ENCODE measurements at places on chromosomes 12 and 14.

DNA sequence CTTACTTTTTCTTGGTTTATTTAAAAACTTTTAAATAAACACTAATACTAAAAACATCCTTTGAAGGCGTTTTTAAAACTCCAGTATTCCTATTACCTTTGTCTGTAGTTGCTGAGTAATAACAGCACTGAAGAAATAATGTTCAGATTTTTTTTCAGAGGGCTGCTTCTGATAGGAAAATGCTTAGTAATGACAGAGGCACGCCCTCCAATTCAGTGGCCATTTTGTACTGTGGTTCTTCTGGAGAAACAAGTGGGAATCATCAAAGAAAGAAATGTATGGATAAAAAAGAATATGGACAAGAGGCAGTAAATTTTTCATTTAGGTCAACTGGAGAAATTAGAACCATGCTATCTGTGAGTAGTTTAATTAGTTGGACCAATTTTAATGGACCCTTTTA is 13.6 kb downstream of the VEZT start:
- DNase-seq = no peak

DNA sequence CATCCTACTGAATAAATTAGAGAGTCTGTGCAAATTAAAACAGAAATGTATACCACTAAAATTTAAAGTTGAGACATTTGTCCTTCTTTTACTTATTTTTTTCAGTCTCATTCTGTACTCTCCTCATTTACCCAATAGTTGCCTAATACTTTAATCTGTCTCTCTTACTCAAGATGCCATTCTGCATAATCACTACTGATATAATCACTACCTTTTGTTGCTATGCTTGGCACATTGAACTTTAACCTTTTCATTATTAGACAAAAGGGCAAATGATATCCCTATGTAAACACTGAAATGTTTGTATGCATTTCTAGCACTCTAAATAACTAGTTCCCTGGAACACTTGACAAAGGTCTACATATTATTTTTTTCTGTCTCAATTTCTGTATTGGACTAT is 1108.3 kb upstream of the FLRT2 start:
- DNase-seq = no peak

- DNase-seq = no peak
Observed at GRCh38 chr12:8562310-8562709, 21.6 kb upstream of the CLEC4E start.

GRCh38 chr14:71621980-71622605 is 310.1 kb upstream of the RGS6 start:
- no peak for DNase-seq

DNA sequence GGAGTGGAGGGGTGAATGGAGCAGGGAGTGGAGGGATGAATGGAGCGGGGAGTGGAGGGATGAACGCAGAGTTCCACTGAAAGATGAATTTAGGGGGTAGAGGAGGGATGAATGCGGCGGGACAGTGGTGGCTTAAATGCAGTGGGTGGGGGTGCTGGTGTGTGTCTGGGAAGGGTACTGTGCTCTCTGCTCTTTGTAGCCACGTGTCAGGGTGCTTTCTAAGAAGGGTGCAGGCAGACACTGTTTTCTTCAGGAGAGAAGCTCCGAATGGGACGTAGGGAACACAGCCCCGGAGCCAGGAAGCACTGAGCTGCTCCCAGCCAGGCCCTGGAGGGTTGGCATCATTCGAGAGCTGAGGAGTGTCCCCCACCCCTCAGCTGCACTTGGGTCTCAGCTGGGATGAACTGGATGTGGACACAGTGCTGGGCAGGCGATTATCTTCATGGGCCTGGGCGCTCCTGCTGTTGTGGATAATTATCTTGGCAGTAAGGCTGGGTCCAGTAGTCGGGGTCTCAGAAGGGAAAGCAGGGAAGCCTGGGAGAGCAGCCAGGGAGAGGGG is 9.5 kb upstream of the CEP170B start:
- DNase-seq = no peak

DNA sequence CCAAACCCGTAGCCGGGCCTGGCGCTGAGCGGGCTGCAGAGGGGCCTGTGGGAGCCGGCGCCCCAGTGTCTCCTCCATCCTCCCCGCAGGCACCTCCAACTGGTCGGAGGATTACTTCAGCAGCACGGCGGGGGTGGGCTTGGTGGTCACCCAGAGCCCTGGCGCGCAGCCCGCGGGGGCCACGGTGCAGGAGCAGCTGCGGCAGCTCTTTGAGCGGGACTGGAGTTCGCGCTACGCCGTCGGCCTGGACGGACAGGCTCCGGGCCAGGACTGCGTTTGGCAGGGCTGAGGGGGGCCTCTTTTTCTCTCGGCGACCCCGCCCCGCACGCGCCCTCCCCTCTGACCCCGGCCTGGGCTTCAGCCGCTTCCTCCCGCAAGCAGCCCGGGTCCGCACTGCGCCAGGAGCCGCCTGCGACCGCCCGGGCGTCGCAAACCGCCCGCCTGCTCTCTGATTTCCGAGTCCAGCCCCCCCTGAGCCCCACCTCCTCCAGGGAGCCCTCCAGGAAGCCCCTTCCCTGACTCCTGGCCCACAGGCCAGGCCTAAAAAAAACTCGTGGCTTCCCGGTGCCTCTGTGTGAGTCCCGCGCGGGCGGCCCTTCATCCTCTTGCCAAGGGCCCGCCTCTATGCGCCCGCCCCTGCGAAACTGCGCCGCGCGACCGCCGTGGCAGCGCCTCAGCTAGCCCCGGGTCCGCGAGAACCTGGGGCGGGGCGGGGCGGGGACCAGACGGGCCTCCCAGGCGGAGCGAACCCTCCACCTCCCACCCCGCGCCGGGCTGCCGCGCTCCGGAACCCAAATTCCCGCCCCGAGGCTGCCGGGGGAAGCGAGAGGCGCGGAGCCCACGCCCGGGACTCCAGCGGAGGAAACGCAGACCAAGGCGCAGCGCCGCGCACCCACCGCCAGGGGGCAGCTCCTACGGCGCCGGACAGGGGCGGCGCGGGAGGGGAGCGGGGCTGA is 8.3 kb downstream of the PLD4 start:
- no peak for DNase-seq

DNA sequence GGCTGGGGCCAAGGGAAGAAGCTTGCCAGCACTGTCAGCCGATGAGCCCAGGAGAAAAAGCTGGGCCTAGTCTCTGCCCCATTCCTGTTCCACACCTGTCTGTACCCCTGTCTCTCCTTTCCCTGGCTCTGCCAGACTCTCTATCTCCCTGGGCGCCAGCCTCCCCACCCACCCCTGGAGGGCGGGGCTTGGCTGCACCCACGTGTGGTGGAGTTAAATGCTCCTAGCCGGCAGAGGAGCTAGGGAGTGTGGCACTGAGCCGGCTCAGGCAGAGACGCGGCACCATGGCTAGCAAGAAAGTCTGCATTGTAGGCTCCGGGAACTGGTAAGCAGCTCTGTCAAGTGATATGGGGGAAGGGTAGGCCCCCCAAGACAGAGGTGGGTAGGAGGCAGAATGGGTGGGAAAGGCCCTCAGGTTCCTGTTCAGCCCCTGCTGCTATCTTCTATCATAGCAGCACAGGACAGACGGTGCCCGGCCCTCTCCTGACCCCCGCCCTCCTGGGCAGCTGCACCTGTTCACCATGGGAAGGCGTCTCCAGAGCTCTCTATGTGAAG is at the start of gene GPD1:
Gene GPD1 (plus strand): TSS at position 242 of the 555 bp plus-strand sequence. CDS start 43 bp downstream, at position 285.
- DNase-seq = peak; percentile 59

DNA sequence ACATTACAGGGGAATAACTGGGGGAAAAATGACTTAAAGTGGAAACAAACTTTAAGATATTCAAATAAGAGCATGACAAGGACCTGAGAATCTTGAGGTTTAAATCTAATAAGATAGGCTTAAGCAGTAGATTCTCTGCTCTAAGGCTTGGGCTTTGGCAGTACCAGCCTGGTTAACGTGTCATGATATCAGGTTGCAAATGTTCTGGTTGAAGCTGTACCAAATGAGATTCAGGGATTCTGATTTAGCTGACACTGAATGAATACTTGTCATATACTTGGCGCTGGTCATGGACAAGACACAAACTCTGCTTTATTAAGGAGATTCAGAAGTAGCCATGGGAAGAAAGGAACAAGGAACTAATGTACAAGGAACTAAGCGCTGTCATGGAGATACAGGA is 6.1 kb downstream of the TCP11L2 start:
- DNase-seq = no peak

- no peak for DNase-seq
Observed at GRCh38 chr14:37230551-37231194, 32.9 kb downstream of the MIPOL1 start.

GRCh38 chr12:62191491-62192179 is 68.6 kb upstream of the USP15 start:
- DNase-seq = no peak
